Kidney epithelial cell (primary cell): ENCODE measurements at places on chromosomes 16 and 17. TPM values are rescaled to one million over a fixed set of nuclear protein-coding genes. Genes with fewer than 3 reads are reported as not detected.
A peak's percentile ranks its signal among the peaks of the same experiment; 100 is the strongest.

Gene KRT24
- total RNA-seq = not detected in 2 replicates

Gene IGSF6
- 0.04 TPM in 1 of 2 replicates, not detected in the other for total RNA-seq

Gene DNAJC7
- total RNA-seq = 68.0 and 73.5 TPM in 2 replicates

Gene MLYCD
- total RNA-seq = 3.4 and 3.5 TPM in 2 replicates

Gene EFCAB13
- 6.7 and 9.2 TPM in 2 replicates for total RNA-seq

Gene ST6GALNAC2
- total RNA-seq = 9.9 and 13.6 TPM in 2 replicates

Gene KREMEN2
- 0.04 and 1.3 TPM in 2 replicates for total RNA-seq

Gene SYCE1L
- total RNA-seq = 3.4 and 7.5 TPM in 2 replicates

Gene NACA2
- total RNA-seq = not detected in 2 replicates

Gene KRTAP9-4
- not detected in 2 replicates for total RNA-seq

Gene CLEC3A
- total RNA-seq = not detected in 2 replicates

Gene CES5A
- not detected in 2 replicates for total RNA-seq

Gene ASGR1
- total RNA-seq = 6.9 and 9.0 TPM in 2 replicates

Gene CHST5
- 0.07 TPM in 1 of 2 replicates, not detected in the other for total RNA-seq

Gene CNP
- 58.5 and 65.1 TPM in 2 replicates for total RNA-seq

DNA sequence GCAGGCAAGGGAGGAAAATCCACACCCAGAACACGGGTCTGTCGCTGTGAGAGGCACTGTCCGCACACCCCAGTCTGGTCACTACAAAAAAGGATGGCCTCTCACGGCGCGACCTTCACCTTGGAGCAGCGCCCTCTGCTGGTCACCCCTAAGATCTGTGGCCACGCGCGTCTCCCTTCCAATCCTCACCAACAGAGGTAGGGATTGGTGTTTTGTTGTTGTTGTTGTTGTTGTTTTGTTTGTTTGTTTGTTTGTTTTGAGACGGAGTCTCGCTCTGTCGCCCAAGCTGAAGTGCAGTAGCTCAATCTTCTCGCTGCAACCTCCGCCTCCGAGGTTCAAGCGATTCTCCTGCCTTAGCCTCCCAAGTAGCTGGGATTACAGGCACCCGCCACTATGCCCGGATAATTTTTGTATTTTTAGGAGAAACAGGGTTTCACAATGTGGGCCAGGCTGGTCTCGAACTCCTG, 15.0 kb upstream of the C17orf58 start:
- DNase-seq = no peak

- no peak for DNase-seq
Observed at GRCh38 chr16:14958970-14959369, 15.9 kb upstream of the PDXDC1 start.

- DNase-seq = no peak
Observed at GRCh38 chr17:71482625-71483024, 638.2 kb upstream of the SOX9 start.

DNA sequence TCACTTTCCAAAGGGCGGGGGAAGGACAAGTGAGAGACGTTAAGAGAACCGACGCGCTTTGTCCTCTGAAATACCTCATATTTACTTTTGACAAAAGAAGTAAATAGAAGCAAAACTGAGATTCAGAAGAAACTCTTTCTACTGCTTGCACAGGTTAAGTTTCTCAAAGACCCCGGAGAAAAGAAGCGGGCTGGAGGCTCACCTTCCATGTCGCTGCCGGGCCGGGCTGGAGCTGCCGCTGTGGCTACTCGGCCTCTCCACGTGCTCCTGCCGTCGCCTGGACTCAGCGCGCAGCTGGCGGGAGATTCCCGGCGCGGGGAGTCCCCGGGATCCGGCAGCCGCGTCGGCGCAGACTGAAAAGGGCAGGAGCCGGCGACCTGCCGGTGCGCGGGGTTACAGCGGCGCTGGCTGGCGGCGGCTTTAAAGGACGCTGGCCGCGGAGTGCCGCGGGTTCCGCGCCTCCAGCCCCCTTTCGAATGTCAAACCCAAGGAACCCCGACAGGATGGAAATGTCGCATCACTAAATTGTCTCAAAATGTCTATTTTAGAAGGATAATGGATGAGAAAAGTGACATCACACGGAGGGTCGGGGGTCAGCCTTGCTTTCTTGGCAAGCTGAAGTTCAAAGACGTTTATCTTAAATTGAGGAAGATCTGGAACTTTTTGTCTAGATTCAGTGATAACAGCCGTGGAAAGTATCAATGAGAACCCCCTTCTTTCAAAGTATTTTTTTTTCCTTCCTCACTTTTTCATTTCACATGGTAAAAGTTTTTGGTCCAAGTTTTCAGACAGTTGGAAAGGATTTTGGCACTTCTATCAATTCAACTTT, at the start of gene IKZF3:
Gene IKZF3, minus strand, starts transcription at position 395 of the 829 bp plus-strand sequence. Its CDS starts 186 bp downstream, at position 209.
- DNase-seq = peak; percentile 18

- no peak for DNase-seq
Observed at GRCh38 chr16:88378836-88379693, 3.7 kb upstream of the ZNF469 start.

GRCh38 chr16:67718668-67719047, 458 bp downstream of the GFOD2 start:
- no peak for DNase-seq

GRCh38 chr17:31843070-31843745, 15.8 kb downstream of the COPRS start:
- no peak for DNase-seq

DNA sequence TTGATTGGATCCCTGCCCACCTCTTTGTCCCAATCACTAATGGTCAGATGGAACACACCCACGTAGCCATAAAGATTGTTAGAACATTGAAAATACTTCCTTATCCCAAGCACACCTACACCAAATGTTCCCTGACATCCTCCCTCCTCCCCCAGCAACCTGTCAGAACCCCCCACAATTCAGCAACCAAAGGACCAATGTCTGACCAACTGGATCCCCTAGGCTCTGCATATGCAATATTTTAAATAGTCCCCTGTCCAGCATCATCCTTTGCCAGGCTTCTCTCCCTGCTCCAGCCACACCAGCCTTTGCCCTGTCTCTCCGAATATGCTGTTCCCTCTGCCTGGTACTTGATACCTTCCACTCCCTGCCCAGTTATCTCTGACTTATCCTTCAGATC, 54.9 kb upstream of the CES5A start:
- no peak for DNase-seq

- DNase-seq = no peak
Observed at GRCh38 chr16:66858740-66859396, 14.7 kb downstream of the CA7 start.

DNA sequence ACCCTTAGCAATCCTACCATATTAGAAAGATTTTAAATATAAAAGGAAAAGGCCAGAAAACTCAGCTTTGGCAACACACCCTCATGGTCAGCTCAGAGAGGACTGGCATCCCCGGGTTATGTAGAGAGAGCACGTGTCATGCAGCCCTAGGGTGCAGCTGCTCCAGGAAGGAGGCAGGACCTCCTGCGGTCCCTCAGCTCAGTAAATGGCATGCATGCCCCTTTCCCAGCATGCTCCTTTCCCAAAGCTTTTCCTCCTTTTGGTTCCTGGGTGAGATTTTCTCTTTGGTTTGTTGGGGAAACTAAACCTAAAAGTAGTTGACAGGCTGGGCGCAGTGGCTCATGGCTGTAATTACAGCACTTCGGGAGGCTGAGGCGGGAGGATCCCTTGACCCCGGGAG, 3.9 kb downstream of the GAN start:
- DNase-seq = no peak

DNA sequence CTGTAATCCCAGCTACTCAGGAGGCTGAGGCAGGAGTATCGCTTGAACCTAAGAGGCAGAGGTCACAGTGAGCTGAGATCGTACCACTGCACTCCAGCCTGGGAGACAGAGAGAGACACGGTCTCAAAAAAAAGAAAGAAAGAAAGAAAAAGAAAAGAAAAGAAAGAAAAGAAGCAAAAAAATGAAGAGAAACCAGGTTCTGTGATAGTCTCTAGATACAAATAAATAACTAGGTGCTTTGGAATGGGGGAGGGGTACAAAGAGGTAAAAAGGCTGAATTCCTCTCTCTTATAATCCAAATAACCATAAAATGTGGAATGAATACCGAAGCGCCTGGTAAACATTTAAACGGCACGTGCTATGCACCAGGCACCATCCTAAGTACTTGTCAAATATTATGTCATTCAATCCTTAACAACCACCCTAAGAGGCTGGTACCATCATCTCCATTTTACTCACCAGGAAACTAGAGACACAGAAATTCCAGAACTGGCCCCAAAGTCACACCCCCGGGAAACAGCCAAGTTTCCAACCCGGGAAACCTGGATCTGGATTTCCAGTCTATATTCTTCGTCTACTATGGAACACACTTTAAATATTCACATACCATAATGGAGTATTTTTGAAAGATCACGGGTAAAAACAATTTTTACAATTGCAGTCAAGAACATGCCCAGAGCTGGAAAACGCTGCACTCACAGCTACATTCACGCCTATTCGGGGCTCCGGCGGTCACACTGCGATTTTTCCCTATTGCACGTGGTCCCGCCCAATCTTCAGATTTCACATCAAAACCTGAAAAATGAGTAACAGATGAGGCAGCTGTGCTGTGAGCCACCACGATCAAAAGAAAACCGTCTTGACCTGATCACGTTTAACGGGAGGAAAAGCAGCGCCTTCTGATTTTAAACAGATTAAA, 10.5 kb downstream of the NXN start:
- no peak for DNase-seq

GRCh38 chr17:83061586-83061985, 17.8 kb upstream of the METRNL start:
- DNase-seq = no peak

GRCh38 chr17:38653679-38654078, 21.1 kb downstream of the EPOP start:
- no peak for DNase-seq

GRCh38 chr16:57613514-57613913, 14.9 kb upstream of the ADGRG1 start:
- no peak for DNase-seq

DNA sequence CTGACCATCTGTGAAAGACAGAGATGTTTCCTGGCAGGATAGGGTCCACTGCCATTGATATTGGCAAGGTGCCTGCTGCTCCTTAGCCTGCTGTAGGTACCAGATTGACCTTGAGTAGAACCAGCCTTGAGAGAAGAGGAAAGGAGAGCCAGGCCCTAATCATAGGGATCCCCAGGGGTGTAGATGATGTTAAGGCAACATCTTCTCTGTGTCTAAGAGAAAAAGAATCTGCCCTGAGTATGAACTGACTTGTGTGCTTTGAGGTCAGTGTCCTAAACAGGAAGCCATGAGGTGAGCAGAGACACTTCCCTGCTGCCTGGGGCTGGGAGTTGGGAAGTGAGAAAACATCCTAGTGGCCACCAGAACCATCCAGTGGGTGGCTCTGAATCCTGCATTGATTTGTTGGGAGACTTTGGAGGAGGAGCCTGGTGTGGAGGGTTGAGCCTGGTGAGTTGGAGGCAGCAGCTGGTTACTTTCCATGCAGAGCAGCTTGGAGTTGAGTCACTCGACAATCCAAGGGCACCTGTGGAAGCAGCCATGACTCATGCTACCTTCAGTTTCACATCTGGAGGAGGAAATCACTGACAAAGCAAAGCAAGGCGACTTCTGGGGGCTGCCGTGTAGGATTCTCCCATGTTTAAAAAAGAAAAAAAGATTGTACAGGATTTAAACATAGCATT, 47.8 kb downstream of the BMERB1 start:
- peak; percentile 99 for DNase-seq

GRCh38 chr16:50802961-50803360, 61.1 kb downstream of the CYLD start:
- DNase-seq = no peak

DNA sequence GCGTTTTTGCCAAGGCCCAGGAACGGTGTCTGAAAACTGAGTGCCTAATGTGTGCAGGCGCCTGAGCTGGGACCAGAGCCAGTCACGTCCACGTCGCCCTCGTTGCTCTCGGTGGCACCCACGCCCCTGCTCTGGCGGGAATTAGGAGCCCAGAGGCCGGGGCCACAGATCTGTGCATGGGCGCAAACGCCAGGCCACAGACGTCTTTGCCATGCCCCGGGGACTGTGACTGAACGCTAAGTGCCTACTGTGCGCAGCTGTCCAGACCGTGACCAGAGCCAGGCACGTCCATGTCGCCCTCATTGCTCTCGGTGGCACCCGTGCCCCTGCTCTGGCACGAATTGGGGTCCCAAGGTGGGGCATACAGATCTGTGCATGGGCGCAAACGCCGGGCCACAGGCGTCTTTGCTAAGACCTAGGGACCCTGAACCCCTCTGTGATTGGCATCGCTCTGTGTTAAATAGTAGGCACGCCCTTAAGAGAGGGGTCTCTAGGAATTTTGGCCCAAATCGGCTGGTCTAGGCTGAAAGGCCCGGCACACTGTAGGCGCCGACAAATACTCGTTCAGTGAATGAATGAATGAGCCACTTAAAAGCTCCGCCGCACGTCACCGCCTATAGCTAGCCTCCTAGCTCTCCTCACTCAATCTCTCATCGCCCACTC, 827 bp upstream of the UBALD1 start:
- no peak for DNase-seq

- DNase-seq = no peak
Observed at GRCh38 chr17:73112246-73112645, 19.8 kb upstream of the SLC39A11 start.

- no peak for DNase-seq
Observed at GRCh38 chr17:2685696-2686095, 25.9 kb downstream of the CLUH start.

GRCh38 chr16:89013692-89014402, 36.8 kb upstream of the CBFA2T3 start:
- DNase-seq = no peak

GRCh38 chr16:69037373-69038160, 67.9 kb upstream of the HAS3 start:
- DNase-seq = no peak

GRCh38 chr16:68444056-68444657, 4.2 kb downstream of the SMPD3 start:
- no peak for DNase-seq

GRCh38 chr17:15782866-15783265, 50.8 kb downstream of the TBC1D26 start:
- DNase-seq = no peak

DNA sequence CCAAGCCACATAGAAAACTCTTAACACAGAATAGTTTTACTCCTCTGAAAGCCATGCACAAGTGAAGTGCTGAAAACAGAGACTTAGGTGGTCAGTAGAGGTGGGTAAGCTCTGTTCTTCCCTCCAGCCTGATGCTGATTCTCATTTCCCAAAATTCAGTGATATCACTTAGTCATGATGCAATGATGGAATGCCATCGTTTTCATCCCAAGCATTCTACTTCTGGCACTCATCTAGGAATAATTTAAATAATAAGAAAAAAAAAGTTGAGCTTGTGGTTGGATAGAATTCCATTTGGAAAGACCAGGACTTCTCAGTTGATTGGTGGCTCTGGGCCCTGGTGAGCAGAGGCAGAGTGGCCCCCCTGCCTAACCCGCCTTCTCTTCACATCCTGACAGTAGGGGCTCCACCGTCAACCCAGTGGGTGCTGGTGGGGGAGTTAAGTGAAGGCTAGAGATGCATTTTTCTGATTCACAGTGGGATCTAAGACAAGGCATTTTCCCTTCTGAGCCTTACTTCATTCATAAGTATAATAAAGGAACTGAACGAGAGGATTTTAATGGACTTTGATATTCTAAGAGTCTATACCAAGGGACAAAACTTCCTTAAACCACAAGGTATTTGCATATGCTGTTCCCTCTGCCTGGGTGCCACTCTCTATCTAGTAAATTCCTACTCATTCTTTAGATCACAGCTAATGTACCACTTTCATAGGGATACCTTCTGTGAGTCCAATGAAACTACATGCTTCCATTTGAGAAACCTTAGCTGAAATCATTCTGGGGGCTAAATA, 310.3 kb upstream of the DYNLRB2 start:
- DNase-seq = no peak

GRCh38 chr17:33179151-33179550, 113.9 kb downstream of the ASIC2 start:
- DNase-seq = no peak

GRCh38 chr17:81354954-81355347, 40.3 kb upstream of the BAHCC1 start:
- DNase-seq = no peak
